SJSA1 (cell line): ENCODE measurements at places on chromosomes 1 and 21.

DNA sequence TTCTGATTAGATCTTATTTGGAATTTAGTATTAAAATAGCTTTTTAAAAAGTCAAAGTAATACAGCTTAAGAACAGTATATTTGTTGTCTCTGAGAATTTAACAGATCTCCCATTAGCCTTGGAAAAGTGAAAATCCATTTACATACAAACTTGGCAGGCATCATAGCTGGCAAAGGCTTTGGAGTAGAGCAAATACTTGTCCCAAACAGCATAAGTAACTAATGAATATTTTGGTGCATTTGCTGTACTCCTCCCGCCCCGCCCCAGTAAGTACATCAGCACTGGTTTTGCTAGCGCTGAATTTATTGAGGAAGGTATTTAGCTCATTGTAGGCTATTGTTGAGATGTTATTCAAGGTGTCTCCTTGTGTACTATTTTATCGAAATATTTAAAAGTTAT is 417.7 kb upstream of the KAZN start:
- DNase-seq: no peak

DNA sequence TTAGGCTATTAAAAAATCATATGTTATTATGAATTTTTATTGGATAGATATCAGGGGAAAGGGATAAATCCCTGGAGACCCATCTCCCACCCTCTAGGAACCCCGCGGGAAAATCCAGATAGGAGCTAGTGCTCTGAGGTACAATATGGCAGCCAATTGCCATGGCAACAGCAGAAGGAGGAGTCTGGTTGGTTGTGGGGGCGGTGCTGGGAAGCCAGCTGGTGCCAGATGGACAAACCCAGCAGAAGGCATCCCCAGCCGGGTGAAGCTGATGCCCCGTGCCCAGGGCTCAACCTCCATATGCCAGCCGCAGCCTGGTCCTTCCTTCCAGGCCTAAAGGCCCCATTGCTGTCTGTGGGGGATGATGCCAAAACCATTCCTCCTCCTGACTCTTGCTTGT is 38.3 kb downstream of the RHBG start:
- no peak for DNase-seq

GRCh38 chr1:30384286-30385245 is 338.8 kb downstream of the MATN1 start:
- DNase-seq: no peak

GRCh38 chr1:57353654-57354053 is 70.2 kb downstream of the DAB1 start:
- no peak for DNase-seq

DNA sequence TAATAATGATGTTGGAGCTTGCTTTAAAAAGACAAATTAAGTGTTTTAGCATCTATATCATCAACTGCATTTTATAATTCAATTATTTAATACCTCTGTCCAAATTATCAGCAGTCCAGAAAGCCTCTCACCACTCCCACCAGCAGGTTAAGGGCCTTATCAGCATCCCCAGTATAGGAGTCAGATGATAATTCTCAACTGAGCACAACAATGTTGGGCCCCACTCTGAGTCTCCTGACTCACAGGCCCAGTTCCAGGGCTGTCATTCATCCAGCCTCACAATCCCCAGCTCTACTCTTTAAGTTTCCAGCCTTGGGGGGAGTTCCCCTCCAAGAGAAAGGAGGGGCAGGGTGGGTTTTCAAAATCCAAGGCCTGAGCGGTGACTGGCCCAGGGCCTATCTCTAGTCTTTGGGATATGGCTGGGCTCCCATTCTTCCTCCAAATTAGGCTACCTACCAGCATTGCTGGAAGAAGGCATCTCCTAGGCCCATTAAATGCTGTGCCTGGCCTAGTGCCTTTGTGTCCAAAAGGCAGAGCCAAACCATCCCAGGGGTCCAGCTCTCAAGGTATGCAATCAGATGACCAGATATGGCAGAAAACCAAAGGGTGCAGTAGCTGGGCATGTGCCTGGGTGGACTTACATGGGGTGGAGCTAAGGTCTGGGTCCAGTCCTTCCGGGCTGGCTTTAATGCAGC is 134.1 kb downstream of the GLUL start:
- DNase-seq: no peak

GRCh38 chr1:70930062-70930461 is 117.6 kb downstream of the PTGER3 start:
- no peak for DNase-seq

DNA sequence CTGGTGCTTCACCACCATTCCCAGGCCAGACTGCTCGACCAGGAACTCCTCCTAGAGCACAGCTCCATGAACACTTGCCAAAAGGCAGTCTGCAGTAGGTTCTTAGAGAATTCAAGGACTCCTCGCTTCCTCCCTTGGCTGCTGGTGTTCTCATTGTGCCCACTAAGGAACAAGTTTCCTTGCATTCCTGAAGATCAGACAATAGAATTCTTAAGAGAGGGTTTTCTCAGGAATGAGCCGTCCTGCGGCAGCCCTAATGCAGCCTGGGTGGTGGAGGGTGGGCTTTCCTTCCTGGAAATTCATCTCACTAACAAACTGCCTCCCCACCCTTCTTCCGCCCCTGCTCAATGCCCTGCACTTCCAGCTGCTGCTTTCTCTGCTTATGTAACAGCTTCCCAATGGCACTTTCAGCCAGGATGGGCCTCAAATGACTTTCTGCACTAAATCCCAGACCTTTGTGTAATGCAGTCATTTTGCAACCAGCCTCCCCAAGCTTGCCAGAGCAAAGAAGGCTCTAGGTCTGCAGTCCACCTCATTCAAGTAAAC is 287.9 kb downstream of the PLPP3 start:
- peak; percentile 74 for DNase-seq
